HT-29 (cell line): ENCODE measurements at places on chromosomes 11 and 22. TPM values are rescaled to one million over a fixed set of nuclear protein-coding genes. Genes with fewer than 3 reads are reported as not detected.

GRCh38 chr11:116539836-116540418 lies 232.9 kb downstream of the BUD13 start:
- DNase-seq, result no peak

GRCh38 chr11:9831122-9831521 lies 167.2 kb downstream of the SWAP70 start:
- no peak for DNase-seq

DNA sequence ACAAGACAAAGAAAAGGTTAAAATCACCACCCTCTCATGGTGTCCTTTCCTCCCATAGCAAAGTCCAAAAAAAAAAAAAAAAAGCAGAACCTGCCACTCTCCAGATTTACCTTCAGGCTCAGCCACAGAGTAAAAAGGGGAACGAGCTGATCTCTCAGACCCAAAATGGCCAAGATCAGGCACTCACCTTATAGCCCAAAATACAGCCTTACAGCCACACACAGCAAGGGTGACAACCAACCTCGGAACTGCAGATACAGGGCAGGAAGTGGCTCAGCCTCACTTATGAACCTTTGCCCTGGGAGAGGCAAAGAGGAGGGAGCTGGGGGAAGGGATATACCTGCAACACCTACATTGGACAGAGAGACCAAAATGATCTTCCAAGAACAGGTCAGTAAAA lies 4.5 kb downstream of the FHIP1B start:
- DNase-seq, result peak; percentile 74

- DNase-seq, result no peak
Observed at GRCh38 chr22:48886604-48887393, 940.9 kb downstream of the BRD1 start.

DNA sequence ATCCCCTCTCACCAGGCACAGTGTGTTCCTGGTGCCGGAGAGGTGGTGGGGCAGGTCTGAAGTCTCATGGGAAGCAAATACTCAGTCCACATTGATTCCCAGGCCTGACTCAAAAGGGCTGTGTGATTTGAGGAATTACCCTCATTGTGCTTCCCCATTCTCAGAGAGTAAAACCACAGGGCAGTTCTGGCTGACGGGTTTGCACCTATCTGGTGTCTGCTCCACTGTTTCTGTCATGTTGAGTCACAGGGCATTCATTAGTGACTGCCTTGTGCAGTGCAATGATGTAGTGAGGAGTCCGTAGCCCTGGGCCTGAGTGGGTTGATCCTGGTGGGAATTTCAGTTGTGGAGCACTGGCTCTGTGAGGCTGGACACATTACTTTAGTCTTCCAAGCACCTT lies 85.2 kb upstream of the ARHGAP20 start:
- DNase-seq, result no peak

DNA sequence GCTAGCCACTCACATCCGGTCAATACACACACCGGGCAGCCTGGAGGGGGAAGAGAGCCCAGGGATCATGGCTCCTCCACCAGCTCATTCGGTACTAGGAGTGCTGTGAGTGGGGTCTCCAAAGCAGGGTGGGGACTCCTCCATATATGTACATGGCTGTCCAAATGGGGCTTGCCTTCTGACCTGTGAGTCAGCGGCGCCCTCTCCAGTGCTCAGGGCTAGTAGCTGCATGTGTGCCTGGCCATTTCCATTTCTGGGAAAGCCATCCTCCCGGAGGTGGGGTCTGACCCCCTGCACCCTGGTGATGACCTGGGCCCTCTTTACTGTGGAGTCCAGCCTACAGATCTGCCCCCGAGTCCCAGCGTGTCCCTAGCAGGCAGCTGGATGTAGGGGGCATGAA lies 181.9 kb downstream of the CEP164 start:
- DNase-seq, result no peak

DNA sequence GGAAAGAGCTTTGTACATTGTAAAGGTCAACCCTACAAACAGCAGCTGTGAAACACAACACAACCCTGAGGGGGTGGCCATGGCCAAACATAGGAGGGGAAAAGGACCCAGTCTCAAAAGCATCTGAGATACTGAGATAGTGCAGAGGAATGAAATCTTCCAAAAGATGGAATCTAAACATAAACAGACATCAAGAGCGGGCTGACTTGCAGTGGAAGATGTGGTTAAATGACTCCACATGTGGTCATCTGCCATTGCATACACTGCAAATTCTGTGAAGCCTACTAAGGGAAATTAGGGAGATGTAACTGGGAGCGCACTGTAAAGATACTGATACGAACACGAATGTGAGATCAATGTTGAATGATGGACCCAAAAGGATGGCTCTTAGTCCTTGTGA lies 22.0 kb downstream of the BDNF start:
- DNase-seq, result no peak

DNA sequence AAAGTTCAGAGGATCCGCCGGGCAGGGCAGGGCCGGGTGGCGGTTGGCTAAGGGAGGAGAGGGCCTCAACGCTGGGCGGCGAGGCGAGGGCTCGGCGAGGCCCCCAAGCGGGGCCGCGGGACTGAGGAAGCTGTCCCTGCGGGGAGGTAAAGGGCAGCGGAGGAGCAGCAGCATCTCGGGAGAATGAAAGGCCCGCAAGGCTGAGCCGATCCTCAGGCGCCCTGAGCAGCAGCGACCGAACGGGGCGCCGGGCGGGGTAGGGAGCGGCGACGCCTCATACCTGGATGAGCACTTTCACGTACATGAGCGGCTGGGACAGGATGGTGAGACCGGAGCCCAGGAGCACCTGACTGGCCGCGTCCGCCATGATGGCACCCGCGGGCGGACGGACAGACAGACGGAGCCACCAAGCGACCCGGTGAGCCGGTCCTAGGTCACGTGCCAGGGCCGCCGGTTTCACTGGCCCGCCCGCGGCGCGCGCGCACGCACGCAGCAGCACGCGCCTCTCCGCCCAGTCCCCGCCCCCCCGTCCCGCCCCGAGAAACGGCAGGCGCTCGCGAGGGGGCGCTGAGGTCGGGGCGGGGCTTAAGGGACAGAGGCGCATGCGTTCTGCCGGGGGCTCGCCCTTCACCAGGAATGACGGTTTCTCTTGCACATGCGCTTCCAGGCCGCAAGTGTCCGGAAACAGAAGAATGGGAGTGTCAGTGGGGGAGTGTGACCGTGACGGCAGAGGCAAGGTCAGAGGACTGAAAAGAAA lies at the start of gene MTCH2:
MTCH2 (minus strand) TSS at position 461 of the 757 bp plus-strand sequence; CDS start at position 367, 94 bp downstream.
- peak; percentile 97 for DNase-seq

DNA sequence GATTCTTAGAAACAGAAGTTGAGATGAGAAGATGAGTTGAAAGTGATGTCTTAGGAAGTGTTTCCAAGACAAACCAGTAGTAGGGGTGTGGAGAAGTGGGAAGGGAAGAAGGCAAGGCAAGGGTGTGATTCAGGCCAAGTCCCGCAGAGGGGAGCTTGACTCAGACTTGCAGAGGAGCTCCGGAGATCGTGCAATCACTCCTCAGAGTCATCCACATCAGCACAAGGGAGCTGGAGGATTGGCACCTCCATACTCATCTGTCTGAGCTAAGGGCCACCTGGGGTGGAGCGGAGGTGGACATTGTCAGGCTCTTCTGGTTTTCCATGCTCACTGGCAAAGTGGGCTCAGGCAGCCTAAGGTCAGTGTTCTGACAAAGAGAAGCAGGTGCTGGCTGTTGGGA lies 44.4 kb downstream of the CHRDL2 start:
- no peak for DNase-seq

- no peak for DNase-seq
Observed at GRCh38 chr11:118200497-118200896, 24.1 kb upstream of the SCN2B start.

Gene ACR
- not detected in 2 replicates for total RNA-seq

Gene SYT12
- total RNA-seq, result 0.42 and 1.7 TPM in 2 replicates

Gene FLRT1
- 0.15 TPM in 1 of 2 replicates, not detected in the other for total RNA-seq

DNA sequence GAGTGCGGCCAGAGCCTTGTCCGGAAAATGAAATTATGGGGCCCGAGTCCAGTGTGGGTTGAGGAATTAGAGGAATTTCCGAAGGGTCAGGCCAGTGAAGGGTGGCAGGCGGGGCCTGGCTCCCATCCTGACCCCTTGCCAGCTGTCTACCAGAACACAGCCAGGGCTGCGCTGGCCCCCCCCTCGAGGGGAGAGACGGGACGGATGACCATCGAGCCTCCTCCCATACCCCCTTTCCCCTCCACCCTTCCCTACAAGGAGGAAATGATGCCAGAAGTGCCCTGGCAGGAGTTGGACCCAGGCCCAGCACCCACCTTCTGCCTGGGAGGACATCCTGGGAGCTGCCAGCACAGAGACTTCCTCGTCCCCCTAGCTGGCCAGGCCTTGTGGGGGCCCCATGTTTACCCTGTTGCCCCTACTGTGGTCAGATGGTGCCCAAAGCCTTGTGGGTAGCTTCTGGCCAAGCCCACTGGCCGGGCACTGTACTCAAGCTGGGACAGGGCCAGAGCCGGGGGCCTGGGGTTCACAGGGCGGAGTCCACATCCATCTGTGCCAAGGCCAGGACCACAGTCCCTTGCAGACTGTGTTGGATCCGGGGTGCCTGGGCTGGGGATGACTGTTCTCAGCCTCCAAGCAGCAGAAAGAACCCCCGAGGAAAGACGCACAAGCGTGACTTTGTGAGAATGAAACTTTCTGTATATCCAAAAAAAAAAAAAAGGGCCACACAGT lies 20.8 kb downstream of the ARVCF start:
- DNase-seq, result no peak

DNA sequence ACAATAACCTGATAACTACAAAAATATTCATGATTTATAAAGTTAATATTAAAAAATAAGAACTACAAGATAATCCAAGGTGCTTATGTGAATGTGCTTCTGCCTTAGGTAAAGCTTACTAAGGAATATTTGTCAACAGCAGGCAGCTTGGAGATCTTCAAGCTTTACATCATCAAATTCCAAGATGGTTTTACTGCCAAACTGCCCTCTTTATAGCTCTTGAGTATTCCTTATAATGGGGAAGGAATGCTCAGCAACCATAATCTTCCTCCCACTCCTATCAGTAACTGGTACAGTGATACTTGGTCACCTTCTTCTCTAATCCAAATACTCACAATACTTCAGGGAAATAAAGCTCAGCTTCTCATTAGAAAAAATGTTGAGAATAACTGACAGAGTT lies 30.1 kb downstream of the SBF2 start:
- DNase-seq, result no peak
